Stimulated activated CD8-positive, alpha-beta memory T cell treated with anti-CD3 and anti-CD28 coated beads, Interleukin-4, amount 100 ng/mL, for 4 hours (primary cell): ENCODE measurements at places on chromosomes 4 and X.

GRCh38 chr4:146975527-146975926, 29.9 kb upstream of the TTC29 start:
- DNase-seq = no peak

DNA sequence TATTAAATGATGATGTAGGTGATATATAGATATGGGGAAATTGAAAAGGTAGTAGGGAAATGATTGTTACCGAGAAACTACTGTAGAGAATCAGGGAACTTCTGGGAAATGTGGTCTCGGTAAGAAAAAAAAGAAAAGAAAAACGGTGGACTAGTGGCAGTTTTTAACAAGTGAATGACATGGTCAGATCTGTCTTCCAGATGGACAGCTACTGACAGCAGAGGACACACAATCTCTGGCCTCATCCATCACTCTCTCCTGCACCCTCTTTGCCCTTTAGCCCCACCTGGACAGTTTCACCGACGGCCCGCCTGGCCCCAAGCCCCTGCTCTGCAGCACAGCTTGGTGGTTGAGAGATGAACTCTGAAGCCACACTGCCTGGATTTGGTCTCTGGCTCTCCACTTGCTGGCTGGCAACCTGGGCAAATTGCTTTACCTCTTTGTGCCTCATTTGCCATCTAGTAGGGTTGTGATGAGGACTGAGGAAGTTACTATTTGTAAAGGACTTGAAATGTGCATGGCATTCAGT, 23.4 kb downstream of the RBM47 start:
- DNase-seq = no peak

DNA sequence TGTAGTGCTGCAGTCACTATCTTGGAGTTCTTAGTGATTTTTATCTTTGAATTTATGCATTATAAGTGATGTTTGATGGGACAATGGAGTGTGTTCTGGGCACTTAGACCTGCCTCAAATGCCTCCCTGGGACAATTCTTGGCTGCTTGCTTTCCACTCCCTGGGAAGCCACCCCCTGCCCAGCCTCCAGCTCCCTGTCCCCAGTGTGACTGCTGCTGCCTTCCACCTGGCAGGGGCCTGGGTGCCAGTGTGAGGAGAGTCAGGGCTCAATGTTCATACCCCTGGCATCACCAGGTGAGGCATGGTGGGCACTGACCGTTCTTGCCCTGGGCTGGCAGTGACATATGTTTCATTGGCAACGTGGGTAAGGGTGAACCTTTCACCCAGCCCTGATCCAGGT, 14.8 kb downstream of the MSX1 start:
- no peak for DNase-seq

DNA sequence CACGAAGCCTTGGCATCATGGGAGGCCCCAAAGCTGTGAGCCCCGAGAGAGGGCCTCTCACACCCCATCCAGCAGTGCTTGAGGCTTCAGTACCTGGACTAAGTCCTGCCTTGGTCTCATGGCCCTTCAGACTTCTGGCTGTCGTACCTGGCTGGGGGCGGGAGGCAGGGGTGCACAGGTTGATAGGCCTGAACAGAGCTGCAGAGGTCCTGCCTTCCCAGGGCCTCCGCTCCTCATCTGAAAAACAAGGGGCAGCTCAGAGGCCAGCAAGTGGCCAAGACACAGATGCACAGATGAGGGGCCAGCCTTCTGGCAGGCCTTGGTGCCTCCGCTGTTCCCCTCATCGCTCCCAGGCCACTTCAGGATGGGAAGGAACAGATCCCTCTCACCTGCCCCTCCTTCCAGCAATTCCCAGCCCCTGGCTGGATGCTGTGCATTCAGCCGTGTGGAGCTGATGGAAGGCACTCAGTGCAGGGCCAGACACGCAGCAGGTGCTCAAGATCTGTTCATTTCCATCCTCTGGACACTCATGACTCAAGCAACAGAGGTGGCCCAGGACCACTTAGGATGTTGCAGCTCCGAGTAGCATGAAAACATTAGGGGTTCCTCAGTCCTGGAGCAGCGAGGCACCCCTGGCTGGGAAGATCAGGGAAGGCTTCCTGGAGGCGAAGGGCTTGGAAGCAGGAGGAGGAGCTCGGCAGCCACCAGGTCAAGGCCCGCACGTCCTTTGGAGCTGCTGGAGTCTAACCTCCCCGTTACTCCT, 1.4 kb downstream of the ZNF185 start:
- no peak for DNase-seq

- DNase-seq = no peak
Observed at GRCh38 chr4:153021276-153021675, 85.2 kb downstream of the FHDC1 start.

GRCh38 chr4:155578726-155579370, 87.8 kb upstream of the GUCY1A1 start:
- no peak for DNase-seq

GRCh38 chr4:102988429-102989020, 31.0 kb downstream of the SLC9B1 start:
- no peak for DNase-seq

DNA sequence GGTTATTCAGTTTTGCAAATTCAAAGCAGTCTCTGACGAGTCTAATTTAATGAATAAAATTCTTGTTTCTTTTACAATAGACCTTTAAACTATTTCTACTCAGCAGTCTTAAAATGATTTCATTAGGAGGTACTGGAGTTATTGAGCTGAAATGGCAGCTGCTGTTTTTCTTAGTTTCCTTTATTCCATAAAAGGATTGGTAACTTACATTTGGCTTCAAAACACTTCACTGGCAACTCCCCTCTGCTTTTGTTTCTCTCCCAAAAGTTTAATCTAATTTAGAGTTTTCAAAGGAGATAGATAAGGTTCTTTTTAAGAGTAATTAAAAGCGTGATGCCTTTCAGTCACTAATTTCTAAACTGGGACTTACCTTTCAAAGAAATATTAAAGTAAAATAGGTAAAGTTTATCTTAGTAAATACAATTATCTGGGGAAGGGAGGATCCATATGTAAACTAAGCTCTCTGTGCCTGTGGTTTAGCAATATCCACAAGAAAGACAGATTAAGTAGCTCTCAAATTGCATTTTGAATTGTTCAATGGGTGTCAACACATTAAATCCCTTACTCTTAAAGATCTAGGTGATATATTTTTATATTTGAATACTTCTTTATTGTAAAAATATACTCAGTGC, 17.1 kb upstream of the PCDH10 start:
- no peak for DNase-seq

DNA sequence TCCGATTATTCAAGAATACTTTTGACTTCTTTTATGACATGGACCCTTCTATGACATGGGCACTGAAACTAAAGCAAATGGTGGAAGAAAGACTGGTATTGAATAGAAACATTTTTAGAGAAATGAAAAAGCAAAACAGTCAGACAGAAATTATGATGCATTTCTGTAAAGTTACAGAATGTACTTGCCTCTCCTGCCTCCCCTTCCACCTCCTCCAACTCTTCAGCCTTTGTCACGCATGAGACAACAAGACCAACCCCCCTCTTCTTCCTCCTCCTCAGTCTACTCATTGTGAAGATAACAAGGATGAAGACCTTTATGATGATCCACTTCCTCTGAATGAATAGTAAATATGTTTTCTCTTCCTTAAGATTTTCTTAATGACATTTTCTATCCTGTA, 46.3 kb upstream of the HUWE1 start:
- no peak for DNase-seq

DNA sequence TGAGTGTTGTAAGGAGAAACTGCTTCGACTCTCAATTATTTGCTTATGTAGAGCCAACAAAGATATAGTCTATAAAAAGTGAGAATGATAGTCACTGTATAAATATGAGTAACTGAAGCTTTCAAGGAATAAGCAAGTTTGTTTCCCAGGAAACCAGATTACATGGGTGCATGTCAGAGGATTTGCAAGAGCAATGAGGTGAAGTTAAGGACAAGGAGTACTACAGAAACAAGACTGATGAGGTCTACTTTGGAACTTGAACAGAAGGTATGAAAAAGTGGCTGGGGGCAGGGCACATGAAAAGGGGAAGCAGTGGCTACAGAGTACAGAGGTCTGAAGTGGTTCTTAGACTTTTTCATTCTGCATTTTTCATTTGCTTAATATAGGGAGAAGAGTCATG, 321.0 kb upstream of the CXXC4 start:
- DNase-seq = no peak

DNA sequence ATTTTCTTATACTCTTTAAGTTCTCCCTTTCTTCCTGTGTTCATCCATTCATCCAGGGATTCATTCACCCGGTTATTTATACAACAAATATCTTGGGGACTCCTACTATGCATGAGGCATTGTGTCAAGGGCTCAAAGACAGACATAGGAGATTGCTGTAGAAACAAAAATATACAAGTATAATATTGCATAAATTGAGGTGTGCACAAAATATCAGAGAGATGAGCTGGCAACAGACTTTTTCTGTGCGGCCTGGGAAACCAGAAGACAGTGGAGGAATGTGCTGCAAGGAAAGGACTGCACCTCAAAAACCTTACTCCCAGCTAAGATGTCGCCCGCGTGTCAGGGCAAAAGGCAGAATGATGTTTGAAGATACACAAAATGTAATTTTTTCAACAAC, 9.6 kb downstream of the OTOP1 start:
- no peak for DNase-seq

DNA sequence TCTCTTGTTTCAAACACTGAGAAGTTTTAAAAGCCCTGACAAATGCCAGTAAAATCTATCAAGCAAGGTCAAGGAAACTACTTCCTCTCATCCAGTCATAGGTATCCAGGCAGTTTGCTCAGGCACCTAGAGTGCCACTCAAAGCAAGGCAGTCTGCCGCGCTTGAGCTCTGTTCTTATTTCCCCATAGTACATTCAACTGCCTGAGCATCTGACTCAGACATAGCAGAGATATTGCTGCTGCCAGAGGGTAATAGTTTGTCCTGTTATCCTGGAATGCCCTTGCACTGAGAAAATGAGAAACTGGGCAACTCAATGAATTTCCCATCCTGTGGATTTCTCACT, 16.1 kb upstream of the ATP8A1 start:
- DNase-seq = no peak

- DNase-seq = no peak
Observed at GRCh38 chrX:70013466-70014381, 36.0 kb downstream of the AWAT2 start.

DNA sequence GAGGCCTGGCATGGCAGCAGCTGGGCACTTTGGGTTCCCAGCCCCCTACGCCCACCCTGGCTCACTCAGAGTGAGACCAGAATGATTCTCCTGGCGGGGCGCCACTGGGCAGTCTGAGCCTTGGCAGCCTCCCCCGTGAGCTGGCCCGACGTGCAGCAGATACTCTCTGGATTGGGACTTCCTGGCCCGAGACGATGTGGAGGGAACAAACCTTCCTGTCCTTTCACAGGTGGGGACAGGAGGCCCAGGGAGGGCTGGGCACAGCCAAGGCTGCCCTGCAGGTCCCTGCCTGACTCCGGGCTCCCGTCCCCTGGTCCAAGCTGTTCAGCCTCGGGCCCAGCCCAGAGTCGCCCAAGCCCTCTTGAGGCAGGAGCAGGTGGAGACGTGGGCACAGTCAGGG, 17.9 kb upstream of the ADD1 start:
- DNase-seq = no peak

GRCh38 chr4:183627979-183628588, 30.9 kb downstream of the RWDD4 start:
- DNase-seq = no peak

- no peak for DNase-seq
Observed at GRCh38 chr4:140707325-140707724, 48.9 kb downstream of the TBC1D9 start.

DNA sequence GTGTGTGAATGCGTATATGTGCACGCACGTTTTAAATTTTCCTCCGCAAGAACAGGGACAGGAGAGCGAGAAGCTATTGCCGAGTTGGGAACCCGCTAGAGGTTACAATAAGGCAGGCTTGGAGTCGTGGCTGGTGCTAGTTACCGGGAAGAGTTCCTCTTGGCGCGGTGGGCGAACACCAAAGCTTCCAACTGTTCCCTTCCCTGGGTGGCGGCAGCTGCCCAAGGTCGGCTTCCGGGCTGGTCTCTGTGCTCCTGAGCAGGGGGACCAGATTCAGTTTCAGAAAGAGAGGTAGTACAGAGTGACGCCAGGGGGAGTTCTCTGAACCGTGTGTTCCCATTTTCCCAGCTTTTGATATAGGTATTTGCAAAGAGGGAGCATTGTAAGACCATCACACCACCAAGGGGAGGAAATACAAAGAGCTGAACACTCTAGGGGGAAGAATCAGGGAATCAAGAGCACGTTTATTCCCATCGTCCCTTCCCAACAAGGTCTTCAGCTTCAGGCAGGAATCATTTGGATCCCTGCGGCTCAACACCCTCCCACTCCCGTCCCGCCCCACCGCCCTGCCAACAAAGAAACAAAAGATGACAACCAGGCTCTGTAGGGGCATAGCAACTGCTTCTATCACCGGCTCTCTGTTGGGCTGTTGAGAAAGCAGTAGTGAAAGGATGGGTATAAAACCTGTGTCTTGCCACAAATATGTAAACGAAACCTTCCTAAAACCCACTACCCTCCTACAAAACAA, 113.6 kb upstream of the TEX13C start:
- no peak for DNase-seq

GRCh38 chr4:158169506-158169905, 3.3 kb downstream of the GASK1B start:
- no peak for DNase-seq

- DNase-seq = no peak
Observed at GRCh38 chr4:173199553-173199952, 30.9 kb downstream of the GALNT7 start.

DNA sequence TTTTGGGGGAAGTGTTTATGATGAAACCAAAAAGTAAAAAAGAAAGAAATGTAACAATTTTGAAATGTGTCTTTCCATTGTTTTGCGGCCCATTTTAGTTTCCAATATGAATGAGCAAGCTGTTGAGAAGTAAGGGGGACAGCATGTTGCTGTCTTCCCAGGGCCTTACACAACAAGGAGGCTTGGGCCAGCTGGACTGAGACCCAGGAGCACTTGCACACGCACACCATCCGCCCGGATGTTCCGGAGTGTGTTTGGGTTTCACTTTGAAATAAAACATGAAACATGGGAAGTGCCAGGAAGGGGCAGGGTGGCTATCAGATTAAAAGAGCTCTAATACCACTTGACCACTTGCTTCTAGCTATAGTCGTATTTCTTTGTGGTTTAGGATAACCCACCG, 144.4 kb downstream of the NHS start:
- DNase-seq = no peak

- DNase-seq = no peak
Observed at GRCh38 chr4:18057821-18058533, 36.4 kb upstream of the LCORL start.

DNA sequence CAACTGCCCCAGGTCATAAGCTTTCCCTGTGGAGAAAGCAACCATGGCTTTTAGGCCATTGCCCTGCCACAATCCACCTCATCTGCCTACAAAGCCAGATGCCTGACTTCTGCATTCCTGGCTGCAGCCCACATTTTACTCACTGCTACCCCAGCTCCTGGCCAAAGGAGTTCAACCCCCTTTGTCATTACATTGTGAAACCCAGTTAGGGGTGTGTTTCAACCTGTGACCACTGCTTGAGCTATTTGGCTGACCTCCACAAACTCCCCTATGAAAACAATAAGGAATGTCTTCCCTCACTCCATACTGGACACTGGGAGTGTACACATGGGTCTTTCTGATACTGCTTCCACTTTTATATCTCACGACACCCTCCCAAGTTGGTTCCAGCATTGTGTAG, 589.2 kb downstream of the SH3BGRL start:
- no peak for DNase-seq
